ENCODE measurements at places on chromosomes 7 and 10.

DNA sequence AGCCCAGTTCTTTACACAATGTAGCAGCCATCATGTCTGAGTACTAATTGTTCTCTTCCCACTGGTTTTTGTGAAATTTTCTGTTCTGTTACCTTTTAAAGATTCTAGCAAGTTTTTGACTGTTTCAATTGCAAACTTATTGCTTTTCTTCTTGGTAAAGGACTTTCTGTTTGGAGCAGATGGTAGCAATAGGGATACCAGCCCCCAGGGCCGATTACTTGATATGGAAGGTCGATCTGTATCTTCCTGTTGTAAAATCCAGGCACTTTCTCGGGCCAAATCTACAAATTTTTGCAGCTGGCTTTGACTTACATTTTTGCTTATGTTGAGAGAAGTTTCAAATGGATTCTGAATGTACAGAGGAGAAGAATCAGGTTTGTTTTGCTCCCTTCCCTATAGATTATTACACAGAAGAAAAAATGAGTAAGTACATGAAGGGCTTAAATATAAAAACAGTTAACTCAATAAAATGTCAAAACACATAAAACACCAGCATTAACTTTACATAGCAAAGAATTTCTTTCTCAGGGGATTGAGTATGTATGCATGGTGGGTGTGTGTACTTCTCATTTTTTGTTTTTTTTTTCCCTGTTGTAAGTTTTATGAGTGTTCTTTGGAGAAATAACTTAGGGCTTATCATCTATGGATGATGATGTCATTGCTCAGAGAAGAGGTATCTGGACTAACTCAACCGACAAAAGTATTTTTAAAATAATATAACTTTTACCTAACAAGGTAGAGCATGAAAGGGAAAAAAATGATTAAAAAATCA is 35.3 kb downstream of the MTPAP start:
- no peak for DNase-seq

DNA sequence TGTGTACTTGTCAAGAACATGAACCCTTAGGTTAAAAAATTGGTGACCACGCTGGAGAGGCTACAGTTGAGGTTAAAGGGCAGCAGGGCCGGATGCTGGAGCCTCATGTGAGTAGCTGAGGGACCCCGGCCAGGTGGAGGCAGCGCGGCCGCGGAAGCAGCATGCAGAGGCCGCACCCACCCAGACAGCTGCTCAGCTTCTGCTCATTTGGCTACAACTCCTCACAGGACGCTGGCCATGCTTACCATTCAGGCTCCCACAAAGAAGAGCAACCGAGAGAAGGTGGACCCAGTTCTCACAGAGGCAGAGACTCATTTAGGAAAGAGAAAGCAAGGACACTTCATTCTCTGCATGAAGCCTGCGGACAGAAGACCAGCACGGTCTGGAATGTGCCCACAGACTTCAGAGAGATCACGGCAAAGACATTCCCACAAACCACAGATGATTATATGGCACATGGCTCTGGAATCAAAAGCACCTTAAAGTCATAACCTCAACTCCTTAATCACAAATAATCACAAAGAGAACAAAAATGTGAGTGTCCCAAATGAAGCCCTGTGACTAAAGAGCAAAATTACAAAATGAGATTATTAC is 94.4 kb downstream of the VOPP1 start:
- DNase-seq = no peak

DNA sequence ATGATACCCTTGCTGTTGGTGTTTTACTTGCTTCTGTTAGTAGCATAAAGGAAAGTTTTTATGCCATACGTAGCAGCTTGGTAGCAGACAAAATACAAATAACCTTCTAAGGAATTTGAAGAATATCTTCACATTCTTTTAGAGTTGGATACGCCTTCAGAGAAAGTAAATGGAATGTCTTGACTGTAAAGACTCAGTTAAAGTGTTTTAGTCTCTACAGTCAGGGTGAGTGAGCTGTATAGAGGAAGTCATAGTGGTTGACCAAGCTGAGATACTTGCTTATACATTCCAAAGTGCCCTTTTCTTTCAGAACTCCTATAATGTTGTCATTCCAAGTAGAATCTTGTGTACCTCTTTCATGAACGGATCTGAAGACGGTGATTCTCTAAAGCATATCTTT is 37.7 kb downstream of the RABGEF1 start:
- no peak for DNase-seq

- no peak for DNase-seq
Measured at GRCh38 chr10:77835669-77836086, 90.9 kb downstream of the DLG5 start.
